ENCODE measurements at places on chromosomes 3 and 15.

GRCh38 chr3:13081603-13082360, 8.6 kb upstream of the IQSEC1 start:
- peak; percentile 38 for DNase-seq

- peak; percentile 69 for DNase-seq
These were observed 3.2 kb upstream of the MME start for GRCh38 chr3:155076888-155077287.

DNA sequence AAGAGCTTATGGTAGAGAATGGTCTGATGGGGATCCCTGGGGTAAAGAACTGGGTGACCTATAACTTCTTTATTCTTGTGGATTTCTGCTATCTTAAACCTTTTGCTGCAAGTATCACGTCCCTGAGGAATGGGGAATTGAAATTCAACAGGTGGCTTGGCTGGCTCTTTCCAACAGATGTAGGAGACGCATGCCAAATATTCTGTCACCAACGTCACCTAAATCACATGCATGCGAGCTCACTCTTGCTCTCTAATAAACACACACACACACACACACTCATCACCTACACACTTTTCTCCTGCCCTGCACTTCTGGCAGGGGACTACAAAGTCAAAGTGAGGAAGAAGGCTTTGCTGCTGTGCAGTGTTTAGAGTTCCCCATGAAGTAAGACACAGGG, 145.8 kb upstream of the NECTIN3 start:
- DNase-seq, result no peak

DNA sequence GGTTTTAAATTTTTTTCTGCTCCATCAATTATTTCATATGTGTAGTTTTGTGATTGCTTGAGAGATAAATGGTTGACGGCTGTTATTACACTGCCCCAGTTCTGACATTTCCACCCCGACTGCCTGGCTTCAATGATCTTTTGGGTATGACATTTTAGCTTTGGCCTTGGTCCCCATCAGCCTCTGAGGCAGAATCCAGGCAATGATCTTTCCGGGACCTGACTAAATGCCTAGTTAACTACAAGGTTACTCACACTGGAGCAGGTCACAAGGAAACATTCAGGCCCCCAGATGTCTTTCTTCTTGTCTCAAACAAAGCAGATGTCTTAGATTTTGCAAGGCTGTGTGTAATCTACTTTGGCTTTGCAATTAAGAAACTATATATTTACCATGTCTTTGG, 61.1 kb upstream of the TMCO5A start:
- no peak for DNase-seq

- DNase-seq, result no peak
These were observed 44.3 kb upstream of the EIF1B start for GRCh38 chr3:40265181-40265580.

- DNase-seq, result no peak
These were observed 1.4 kb upstream of the GHRL start for GRCh38 chr3:10294030-10294586.

GRCh38 chr3:177284383-177284881, 87.2 kb upstream of the TBL1XR1 start:
- DNase-seq, result no peak

DNA sequence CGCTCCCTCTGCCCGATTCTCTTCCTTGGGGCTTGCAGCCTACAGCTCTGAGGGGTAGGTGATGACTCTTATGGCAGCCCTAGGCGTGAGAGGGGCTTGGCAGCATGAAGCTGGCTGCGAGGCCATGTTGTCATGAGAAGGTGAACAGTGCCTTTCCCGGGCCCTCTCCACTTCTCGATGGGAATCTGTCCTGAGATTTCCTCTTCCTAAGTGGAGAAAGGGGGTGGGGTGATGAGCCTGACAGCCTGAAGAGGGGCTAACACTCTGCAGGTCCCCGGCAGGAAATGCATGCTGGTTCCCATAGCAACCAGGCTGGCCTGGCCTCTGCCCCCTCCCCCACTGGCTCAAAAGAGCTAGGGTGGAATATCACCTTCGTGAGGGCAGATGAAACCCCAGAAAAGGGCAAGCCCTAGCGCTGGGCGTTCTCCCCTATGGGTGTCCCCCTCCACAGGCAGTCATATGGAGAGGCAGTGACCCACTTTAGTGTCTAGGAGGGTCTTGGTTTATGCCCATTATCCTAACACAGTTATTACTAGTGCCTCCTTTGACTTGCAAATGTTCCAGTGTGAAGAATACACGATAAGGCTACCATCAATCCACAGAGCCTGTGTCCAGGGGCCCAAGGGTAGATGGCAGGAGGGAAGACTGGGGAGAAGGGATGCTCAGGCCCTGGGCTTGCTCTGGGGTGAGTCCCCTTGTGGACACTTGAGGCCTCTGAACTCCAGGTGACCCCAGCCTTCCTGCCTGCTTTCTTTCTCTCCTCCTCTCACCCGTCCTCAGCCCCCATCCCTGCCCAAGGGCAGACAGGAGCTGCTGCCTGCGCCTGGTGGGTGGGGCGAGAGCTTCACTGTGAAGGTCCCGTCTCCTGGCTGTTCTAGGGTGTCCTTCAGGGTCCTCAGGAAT, 13.2 kb downstream of the EPHB3 start:
- DNase-seq, result no peak

- peak; percentile 91 for DNase-seq
These were observed 16.3 kb downstream of the BHLHE40 start for GRCh38 chr3:4995500-4996053.

- peak; percentile 79 for DNase-seq
These were observed 61.3 kb upstream of the CMTM8 start for GRCh38 chr3:32176989-32177701.

GRCh38 chr15:55770261-55770660, 27.3 kb upstream of the PRTG start:
- DNase-seq, result no peak

DNA sequence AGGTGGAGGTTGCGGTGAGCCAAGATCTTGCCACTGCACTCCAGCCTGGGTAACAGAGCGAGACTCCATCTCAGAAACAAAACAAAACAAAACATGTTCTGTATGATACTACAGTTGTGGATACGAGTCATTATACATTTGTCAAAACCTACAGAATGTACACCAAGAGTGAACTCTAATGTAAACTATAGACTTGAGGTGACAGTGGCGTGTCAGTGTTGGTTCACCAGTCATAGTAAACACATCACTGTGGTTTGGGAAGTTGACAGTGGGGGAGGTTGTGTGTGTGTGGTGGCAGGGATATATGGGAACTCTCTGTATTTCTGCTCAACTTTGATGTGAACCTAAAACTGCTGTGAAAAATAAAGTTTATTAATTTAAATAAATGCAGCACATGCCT, 33.0 kb upstream of the GNB5 start:
- DNase-seq, result no peak

DNA sequence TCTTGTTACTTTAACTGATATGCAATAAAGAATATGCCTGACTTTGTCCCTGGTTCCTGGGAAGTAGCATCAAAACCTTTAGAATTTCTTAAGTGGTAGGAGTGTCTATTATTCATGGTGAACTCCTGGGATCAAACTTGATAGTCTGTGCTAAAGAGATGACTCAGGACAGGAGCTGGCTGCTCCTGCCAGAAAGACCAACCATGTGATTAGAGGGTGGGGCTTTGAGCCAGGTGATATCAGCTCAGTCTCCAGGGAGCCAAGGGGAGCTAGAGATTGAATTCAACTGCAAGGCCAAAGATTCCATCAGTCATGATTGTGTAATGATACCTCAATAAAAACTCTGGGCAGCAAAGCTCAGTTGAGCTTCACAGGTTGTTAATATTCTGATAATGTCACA, 20.6 kb upstream of the TMC3 start:
- DNase-seq, result no peak

DNA sequence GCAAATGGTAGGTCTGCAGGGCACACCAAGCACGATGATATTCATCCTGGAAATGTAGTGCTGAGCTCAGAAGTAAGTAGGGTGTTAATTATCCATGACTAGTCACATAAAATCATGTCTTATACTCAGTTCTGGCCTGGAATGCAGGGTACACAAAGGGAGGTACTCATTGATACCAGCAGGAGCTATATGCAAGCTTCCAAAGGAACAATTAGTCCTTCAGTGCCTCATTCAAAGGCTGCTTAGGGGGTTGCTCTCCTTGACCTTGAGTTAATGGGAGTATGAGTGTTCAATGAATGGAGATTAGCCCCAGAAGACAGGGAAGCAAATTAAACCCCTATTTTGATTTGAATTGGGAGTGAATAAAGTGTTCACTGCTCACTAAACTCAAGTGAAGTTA, 38.3 kb downstream of the CNTN6 start:
- no peak for DNase-seq

DNA sequence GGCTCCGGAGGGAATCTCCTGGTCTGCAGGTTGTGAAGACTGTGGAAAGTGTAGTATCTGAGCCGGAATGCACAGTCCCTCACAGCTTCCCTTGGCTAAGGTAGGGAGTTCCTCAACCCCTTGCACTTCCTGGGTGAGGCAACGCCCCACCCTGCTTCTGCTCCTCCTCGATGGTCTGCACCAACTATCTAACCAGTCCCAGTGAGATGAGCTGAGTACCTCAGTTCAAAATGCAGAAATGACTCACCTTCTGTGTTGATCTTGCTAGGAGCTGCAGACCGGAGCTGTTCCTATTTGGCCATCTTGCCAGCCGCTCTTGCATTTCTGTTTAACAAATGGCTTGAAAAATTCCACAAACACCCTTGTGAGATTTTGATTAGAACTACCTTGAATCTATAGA, 156.1 kb downstream of the STXBP5L start:
- peak; percentile 50 for DNase-seq

DNA sequence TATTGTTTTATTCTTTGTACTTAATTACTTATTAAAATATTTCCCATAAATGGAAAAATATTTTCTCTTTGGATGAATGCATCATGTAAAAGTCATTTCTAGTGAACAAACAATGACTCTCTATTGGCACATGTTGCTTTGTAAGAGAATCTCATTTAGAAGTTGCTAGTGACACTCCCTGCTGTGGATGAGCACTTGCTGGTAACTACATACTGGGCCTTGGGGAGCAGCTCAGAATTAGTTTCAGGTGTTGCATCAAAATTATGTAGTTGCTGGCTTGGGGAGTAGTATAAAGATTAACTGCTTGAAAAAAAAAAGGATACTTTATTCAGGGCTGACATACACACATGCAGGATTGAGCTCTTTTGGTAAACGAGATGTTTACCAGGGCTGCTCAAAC, 80.3 kb upstream of the KCNAB1 start:
- no peak for DNase-seq

GRCh38 chr3:11304175-11304574, 32.0 kb downstream of the ATG7 start:
- DNase-seq, result no peak

DNA sequence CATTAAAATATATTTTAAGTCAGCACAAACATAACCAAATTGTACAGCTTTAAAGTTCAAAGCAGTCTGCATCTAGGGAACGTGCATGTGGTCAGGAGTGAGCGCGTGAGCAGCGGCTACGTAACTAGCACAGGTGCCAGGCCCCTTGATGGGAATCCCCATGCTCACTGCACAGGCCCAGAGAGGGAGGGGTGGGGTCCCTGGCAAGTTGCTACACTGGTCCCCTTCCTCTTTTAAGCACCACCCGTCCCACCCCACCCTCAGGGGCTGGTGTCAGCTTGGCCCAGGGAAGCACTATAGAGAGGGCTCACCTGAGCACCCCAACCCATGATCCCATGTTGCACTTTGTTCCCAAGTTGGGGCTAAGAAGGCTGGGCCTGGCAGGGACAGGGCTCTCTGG, 835 bp upstream of the GMPPB start:
- DNase-seq, result no peak

GRCh38 chr3:155386919-155387318, 93.4 kb upstream of the STRIT1 start:
- no peak for DNase-seq

GRCh38 chr3:64462203-64462602, 225.6 kb downstream of the ADAMTS9 start:
- DNase-seq, result peak; percentile 69

GRCh38 chr3:98956008-98956407, 54.5 kb upstream of the DCBLD2 start:
- DNase-seq, result no peak

DNA sequence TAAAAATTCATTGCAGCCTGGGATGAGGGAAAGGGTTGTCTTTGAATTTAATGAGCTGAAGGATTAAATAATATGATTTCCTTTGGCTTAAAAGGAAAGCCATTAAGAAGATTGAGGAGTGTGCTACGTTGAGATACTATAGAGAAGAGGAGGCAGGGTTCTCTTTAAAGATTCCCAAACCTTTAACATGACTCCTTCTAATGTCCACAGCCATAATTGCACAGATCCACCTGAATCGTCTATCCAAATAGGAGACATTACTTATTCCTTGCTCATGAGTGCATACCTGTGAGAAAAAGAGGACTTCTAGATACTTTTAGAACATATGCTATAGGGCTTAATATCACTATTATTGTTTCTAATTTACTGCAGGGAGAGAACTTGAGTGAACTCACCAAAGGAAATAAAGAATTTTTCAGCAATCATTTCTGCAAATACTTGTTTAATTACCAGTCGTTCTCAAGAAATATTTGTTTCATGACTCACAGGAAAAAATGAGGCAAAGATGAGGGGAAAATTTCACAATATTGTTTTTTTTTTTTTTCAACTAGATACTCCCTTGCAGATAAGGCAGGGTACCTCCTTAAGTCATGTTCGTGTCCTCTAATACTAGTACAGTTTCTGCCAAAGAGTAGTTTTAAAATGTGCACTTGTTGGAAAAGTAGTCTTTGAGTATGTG, 8.9 kb upstream of the SUCNR1 start:
- peak; percentile 82 for DNase-seq

- no peak for DNase-seq
These were observed 170.2 kb downstream of the KCNMB2 start for GRCh38 chr3:178706411-178706810.

GRCh38 chr15:68749793-68750192, 70.9 kb downstream of the ANP32A start:
- no peak for DNase-seq

- no peak for DNase-seq
These were observed 6.3 kb downstream of the TBL1XR1 start for GRCh38 chr3:177190756-177191681.

GRCh38 chr3:168216851-168217250, 121.1 kb upstream of the GOLIM4 start:
- DNase-seq, result no peak

GRCh38 chr3:143563786-143564185, 284.5 kb downstream of the SLC9A9 start:
- DNase-seq, result no peak

DNA sequence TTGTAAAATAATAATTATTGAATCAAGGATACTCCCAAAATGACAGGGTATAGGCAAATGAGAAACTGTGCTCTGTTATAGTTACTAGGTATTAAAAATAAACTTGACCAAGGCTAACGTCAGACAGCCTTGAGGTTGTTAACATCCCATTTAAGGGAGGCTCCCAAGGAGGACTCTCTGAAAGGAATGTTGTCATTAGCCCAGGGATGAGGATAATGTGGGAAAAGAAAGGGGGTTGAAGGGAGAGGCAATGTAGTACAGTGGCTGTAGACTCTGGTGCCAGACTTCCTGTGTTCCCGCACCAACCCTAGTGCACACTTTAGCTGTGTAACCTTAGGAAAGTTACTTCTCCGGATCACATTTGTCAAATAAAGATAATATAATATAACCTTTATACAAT, 47.0 kb upstream of the RARB start:
- no peak for DNase-seq

GRCh38 chr15:71044006-71044405, 71.3 kb upstream of the THSD4 start:
- DNase-seq, result no peak

All from HT1080 (cell line).